ENCODE measurements at places on chromosomes 7 and 10.

GRCh38 chr10:29470355-29470705 lies 164.4 kb downstream of the SVIL start:
- no peak overlapping the region for H3K4me3 ChIP-seq
- no peaks in the 10 kb centered on the region for H3K27me3 ChIP-seq
- no peak overlapping the region for H3K27ac ChIP-seq
- peaks cover 27% of the 10 kb centered on the region for H3K36me3 ChIP-seq
- peak; percentile 9 for DNase-seq

DNA sequence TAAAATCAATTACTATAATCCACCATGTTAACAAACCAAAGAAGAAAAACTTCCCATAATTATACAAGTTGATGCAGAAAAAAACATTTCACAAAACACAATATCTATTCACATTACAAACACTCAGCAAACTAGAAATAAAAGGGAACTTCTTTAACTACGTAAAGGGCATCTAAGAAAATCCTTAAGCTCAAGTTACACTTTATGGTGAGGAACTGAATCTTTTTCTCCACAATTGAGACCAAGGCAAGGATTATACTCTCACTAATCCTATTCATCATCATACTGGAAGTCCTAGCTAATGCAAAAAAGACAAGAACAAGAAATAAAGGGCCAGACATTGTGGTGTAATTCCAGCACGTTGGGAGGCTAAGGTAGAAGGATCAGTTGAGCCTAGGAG lies 159.9 kb downstream of the ZNF365 start:
- DNase-seq, result no peak
- no peak overlapping the region for H3K4me3 ChIP-seq
- H3K36me3 ChIP-seq, result no peaks in the 10 kb centered on the region

DNA sequence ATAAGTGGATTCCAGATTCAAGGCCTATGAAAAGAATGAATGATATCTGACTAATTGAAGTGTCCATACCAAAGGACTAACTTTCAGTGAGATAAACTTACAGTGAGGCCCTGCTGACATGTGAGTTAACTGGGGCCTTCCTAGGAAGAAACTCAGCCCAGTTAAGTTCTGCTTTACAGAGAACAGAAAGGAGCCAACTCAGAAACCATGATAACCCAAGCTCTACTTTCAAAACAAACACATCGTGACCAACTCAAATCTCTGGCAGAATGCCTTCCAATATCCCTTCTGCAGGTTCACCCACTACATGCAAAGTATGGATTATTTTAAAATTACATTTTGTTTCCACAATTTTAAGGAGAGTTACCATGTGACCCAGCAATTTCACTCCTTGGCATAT lies 75.8 kb upstream of the MRLN start:
- DNase-seq, result no peak
- H3K4me1 ChIP-seq, result no peaks in the 10 kb centered on the region
- H3K27ac ChIP-seq, result no peak overlapping the region

- H3K27me3 ChIP-seq, result no peaks in the 10 kb centered on the region
- no peak overlapping the region for H3K27ac ChIP-seq
- H3K4me3 ChIP-seq, result no peak overlapping the region
- no peaks in the 10 kb centered on the region for H3K4me1 ChIP-seq
- H3K36me3 ChIP-seq, result no peaks in the 10 kb centered on the region
These were observed 908.3 kb downstream of the KCNMA1 start for GRCh38 chr10:76729346-76729745.

GRCh38 chr7:52475001-52475582 lies 560.3 kb upstream of the POM121L12 start:
- no peaks in the 10 kb centered on the region for H3K27me3 ChIP-seq
- no peak for DNase-seq
- no peak overlapping the region for H3K4me3 ChIP-seq
- no peaks in the 10 kb centered on the region for H3K4me1 ChIP-seq
- H3K27ac ChIP-seq, result no peak overlapping the region

DNA sequence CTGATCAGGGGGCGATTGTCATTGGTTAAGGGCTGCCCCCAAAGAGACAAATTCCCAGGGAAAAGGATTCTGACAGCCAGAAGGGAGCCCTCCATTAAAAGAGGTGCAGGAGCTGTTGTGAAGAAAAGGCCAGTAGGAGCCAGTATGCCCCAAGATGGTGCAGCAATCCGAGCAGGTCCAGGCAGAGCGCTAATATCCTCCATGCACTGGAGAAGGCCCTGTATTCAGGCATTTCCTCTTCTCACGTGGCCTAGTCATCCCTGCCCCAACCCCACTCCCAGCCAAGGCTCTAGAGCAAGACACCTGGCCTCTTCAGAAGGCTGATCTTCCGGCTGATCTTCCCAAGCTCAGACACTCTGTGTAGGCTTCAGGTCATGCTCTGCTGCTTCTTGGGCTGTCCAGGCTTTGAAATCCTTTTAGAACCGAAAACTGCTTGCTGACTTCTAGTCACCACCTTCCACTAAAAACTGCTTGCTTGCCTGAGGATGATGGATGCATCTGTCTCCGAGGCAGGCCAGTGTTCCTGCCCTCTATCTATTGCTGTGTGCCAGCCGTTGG lies 77.4 kb downstream of the CYP26A1 start:
- no peaks in the 10 kb centered on the region for H3K4me1 ChIP-seq
- H3K27me3 ChIP-seq, result no peaks in the 10 kb centered on the region
- no peak for DNase-seq
- no peaks in the 10 kb centered on the region for H3K36me3 ChIP-seq
- H3K27ac ChIP-seq, result no peak overlapping the region

DNA sequence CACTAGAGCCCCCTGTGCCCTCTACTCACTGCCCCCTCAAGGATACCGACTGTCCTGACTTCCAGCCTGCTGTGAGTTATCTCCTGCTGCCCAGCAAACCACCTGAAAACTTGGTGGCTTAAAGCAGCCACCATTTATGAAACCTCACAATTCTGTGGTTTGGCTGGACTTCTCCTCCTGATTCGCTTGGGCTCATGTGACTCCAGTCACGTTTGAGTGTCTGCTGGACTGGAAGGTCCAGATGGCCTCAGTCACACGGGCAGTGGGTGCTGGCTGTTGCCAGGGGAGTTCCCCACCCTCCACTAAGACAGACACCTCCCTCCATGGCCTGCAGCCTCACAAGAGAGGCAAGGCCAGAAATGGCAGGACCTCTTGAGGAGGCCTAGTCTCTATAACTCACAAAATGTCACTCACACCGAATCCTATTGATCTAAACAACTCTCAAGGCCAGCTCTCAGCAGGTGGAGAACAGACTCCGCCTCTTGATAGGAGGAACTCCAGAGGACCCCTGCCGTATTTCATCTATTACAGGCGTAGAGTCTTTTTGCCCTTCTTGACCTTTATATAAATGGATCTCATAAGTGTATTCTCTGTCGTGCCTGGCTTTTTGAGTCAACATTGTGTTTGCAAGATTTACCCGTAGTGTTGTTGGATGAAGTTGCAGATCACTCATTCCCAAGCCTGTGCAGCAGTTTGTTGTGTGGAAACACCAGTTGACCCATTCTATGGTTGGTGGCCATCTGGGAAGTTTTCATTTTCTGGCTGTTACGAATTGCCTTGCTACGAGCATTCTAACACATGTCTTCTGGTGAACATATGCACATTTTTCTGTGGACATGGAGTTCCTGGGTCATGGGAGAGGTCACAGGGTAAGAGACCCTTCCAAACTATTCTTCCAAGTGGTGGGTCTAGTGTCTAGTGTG lies 48.3 kb downstream of the ZMIZ1 start:
- H3K4me3 ChIP-seq, result no peak overlapping the region
- no peaks in the 10 kb centered on the region for H3K27me3 ChIP-seq
- H3K27ac ChIP-seq, result peak overlapping the region; percentile 32
- peaks cover 8% of the 10 kb centered on the region for H3K36me3 ChIP-seq
- DNase-seq, result no peak

DNA sequence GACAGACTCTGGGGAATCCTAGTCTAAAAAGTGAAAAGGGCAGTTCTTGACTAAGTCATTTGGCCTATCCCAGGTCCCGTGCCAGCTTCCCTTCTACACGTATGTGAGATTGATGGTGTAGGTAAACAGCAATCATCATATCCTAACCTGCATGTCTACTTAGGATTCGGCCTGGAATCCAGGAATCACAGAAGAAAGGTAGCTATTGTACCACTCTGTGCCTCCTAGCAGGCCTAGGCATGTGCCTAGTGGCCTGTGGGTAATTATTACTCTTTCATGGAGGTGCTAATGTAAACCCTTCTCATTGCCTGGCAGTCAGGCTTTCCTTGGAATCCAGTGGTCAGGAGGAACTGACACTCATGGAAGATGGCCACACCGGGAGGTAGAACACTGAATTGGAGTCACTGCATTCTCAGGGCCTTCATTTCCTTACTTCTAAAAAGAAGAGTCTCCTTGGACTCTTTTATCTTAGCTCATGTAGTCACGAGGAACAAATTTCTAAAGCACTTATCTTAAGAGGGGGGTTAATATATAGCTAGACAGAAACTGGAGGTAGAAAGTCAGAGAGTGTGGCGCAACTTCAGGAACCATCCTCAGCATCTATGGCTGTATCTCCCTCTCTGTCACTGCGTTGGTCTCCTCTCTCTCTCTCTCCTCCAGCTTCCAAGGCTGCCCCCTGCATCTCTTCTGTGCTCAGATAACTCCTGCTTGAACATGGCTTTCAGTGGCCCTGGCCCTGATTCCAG lies 122.5 kb downstream of the C1GALT1 start:
- no peaks in the 10 kb centered on the region for H3K27me3 ChIP-seq
- DNase-seq, result no peak
- no peak overlapping the region for H3K27ac ChIP-seq
- no peak overlapping the region for H3K4me3 ChIP-seq

DNA sequence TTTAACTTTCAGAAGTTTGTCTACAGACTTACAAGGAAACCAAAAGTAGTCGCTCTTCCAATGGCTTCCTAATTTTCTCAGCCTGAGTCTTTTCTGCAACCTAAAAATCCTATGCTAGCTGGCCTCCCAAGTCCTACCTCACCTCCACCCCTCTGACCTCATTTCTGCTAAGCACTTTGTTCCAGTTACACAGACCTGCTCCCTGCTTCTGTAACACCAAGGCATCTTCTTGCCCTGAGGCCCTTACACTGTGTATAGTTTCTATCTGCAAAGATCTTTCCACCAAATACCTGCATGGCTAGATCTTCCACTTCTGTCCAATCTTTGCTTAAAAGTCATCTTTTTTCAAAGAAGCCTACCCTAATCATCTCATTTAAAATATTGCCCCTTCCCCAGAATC lies 1.9 kb upstream of the SNX13 start:
- H3K4me1 ChIP-seq, result peaks cover 1% of the 10 kb centered on the region
- H3K36me3 ChIP-seq, result no peaks in the 10 kb centered on the region
- H3K27ac ChIP-seq, result no peak overlapping the region
- H3K4me3 ChIP-seq, result no peak overlapping the region

DNA sequence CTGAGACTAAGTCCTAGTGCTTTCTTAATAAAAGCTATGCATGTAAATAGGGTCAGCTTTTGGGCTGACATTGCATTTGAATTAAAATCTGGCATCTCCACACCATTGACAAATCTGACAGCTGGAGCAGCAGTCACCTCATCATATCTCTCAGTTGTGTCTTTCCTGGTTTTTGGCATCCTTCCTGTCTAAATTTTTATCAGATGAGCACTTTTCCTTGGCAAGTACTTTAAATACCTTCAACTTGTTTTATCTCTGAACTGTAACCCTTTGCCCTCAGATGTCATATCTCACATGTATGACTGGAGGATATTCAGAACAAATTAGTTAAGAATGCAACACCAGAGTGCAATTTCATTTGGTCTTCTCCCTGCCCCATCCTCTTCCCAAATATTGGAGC lies 1066.2 kb downstream of the LRMDA start:
- H3K27ac ChIP-seq, result no peak overlapping the region
- H3K36me3 ChIP-seq, result peaks cover 2% of the 10 kb centered on the region
- no peaks in the 10 kb centered on the region for H3K27me3 ChIP-seq
- no peaks in the 10 kb centered on the region for H3K4me1 ChIP-seq
- no peak for DNase-seq

DNA sequence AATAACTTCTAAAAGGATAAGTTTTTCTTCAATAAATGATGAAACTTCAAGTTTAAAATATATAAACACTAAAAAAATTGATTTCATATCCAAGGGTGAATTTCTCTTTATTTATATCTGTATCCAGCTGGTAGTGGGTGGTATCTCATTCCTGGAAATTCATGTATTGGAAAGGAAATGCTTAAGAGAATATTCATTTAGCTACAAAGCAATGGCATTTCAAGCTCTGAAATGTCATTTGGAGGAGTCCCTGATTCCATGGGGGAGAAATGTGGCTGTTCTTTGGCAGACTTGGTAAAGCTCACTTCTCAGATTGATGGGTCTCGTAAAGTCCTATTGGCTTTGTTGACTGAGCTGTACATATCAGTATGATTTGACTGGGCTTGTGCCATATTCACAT lies 156.3 kb upstream of the TEX47 start:
- no peak overlapping the region for H3K4me3 ChIP-seq
- H3K4me1 ChIP-seq, result no peaks in the 10 kb centered on the region
- H3K36me3 ChIP-seq, result no peaks in the 10 kb centered on the region
- no peaks in the 10 kb centered on the region for H3K27me3 ChIP-seq

GRCh38 chr10:110103921-110104461 lies 96.2 kb downstream of the ADD3 start:
- H3K27ac ChIP-seq, result no peak overlapping the region
- DNase-seq, result no peak
- H3K4me1 ChIP-seq, result peaks cover 2% of the 10 kb centered on the region
- H3K36me3 ChIP-seq, result peaks cover 2% of the 10 kb centered on the region
- no peaks in the 10 kb centered on the region for H3K27me3 ChIP-seq

DNA sequence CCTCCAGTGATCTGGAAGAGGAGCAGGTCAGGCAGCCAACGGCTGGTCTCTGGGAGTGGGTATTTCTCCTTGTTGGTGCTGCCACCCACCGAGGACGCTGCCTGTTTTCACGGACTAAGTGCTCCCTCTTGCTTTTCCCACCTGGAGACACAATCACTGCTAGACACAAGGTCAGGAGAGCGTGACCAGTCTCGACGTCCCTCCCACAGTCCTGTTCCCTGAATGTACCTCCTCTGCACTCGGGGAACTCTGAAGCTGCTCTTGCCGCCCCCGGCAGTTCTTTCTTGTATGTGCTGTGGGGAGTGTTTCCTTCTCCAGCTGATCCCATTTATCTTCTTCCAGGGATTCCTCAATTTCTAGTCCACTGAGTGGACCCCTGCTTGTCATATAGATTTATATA lies 89.4 kb downstream of the CYTH3 start:
- no peaks in the 10 kb centered on the region for H3K4me1 ChIP-seq
- no peak for DNase-seq
- no peaks in the 10 kb centered on the region for H3K27me3 ChIP-seq
- no peaks in the 10 kb centered on the region for H3K36me3 ChIP-seq
- H3K4me3 ChIP-seq, result no peak overlapping the region
- no peak overlapping the region for H3K27ac ChIP-seq

GRCh38 chr7:102450242-102450641 lies 14.4 kb downstream of the ALKBH4 start:
- H3K27me3 ChIP-seq, result no peaks in the 10 kb centered on the region
- no peak overlapping the region for H3K4me3 ChIP-seq
- peaks cover 21% of the 10 kb centered on the region for H3K36me3 ChIP-seq
- no peaks in the 10 kb centered on the region for H3K4me1 ChIP-seq
- H3K27ac ChIP-seq, result no peak overlapping the region

- H3K4me1 ChIP-seq, result no peaks in the 10 kb centered on the region
- H3K36me3 ChIP-seq, result no peaks in the 10 kb centered on the region
- peak; percentile 45 for DNase-seq
- no peaks in the 10 kb centered on the region for H3K27me3 ChIP-seq
- no peak overlapping the region for H3K27ac ChIP-seq
- H3K4me3 ChIP-seq, result no peak overlapping the region
These were observed 96.5 kb downstream of the CACNB2 start for GRCh38 chr10:18236756-18237155.
